HCT116 (cell line): ENCODE measurements at places on chromosomes 7 and 10. TPM values are rescaled to one million over a fixed set of nuclear protein-coding genes. Genes with fewer than 3 reads are reported as not detected.

DNA sequence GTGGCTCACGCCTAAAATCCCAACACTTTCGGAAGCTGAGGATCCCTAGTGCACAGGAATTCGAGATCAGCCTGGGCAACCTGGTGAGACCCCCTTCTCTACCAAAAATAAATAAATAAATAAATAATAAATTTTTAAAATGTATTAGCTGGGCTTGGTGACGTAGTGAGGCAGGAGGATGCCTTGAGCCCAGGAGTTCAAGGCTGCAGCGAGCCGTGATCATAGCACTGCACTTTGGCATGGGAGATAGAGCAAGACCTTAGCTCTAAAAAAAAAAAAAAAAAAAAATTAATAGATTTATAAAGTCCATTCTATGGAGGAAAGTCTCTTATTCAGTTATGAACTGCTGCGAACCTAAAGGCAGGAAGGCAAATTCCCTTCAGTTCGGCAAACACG, 1.1 kb upstream of the PTPN12 start:
- DNase-seq = no peak

- no peak for DNase-seq
These were observed 146.0 kb downstream of the PDE1C start for GRCh38 chr7:31924251-31924650.

DNA sequence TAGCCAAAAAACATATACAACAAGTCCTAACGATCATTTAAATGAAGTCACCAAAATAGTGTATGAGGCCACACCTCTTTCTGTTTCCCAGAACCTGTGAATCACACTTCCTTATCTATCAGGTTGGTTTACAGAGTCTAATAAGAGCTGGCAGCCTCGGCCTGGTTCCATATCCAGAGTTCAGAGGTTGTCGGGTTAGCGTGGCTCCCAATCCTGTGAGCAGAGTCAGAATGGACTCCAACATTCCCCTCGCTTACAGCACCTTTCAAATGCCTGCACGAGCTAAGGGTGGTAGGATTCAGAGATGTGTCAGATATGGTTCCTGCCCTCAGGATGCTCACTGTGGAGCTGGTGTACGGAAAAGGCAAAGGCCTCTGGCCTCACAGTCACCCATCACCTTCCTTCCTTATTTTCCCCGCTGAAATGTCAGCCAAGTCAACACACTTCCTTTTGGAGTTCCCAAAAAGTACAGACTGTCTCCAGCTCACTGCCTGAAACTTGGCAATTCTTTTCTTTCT, 6.0 kb downstream of the IL15RA start:
- no peak for DNase-seq

- no peak for DNase-seq
These were observed 184.3 kb upstream of the TCF7L2 start for GRCh38 chr10:112765717-112766235.

GRCh38 chr10:93992400-93993030, 1.2 kb upstream of the PLCE1 start:
- DNase-seq = no peak

GRCh38 chr10:49082766-49083165, 32.6 kb downstream of the VSTM4 start:
- DNase-seq = no peak

DNA sequence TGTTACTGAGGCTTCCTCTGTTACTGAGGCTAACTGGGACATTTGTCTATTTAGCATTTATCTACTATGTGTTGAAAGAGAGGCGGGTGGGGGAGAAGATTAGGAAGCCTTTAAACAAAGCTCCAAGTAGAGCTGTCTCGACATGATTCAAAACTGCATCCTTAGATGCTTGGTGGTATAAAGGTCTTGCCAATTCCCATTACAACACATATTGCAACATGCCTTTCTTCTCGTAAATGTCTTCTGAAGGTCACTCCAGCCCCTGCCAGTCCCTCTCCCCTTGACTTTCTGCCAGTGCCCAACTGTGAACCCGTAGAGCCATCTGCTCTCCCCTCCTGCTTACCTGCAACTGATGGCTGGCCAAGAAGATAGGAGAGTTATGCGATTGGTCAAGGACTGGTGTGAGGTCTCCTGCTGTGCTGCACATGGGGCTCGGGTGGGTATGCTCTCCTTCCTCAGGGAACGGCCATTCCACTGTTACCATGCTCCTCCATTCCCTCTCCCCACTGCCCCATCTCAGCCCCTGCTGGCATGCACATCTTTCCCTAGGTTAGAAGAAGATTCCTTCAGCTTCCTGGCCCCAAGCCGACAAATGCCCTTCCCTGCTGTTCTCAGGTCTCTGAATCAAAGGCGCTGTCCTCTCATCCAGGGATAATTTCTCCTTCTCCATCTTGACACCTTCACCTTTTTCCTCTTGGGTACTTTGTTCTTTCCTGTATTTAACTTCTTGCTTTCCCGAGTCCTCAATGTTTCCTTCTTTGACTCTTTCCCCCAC, 43.6 kb upstream of the ZNF32 start:
- DNase-seq = no peak

- DNase-seq = no peak
These were observed 304.1 kb downstream of the GRM8 start for GRCh38 chr7:126948664-126949063.

- DNase-seq = no peak
These were observed 546.9 kb upstream of the GALNT17 start for GRCh38 chr7:70585071-70585470.

DNA sequence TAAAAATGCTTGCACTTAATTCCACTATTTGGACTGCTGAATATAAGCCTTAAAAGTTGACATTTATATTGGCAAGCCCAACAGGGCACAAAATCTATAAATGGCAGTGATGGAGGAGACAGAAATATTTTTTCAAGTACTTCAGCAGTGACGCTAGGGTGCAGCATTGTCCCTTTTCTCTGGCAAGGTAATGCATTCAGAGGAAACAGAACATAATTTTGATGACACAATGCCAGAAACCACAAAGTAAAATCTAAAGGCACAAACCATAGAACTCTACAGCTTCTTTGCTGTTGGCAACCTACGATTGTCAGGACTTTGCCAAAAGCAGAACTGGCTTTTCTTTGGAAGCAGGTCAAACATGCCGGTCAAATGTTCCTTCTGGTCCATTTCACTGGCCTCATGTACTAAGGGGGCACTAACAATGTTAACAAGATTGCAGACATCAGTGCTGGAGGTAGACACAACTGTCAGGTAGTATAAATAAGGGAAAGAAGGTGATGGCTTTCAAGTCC, 30.9 kb upstream of the FAM133B start:
- DNase-seq = peak; percentile 53

DNA sequence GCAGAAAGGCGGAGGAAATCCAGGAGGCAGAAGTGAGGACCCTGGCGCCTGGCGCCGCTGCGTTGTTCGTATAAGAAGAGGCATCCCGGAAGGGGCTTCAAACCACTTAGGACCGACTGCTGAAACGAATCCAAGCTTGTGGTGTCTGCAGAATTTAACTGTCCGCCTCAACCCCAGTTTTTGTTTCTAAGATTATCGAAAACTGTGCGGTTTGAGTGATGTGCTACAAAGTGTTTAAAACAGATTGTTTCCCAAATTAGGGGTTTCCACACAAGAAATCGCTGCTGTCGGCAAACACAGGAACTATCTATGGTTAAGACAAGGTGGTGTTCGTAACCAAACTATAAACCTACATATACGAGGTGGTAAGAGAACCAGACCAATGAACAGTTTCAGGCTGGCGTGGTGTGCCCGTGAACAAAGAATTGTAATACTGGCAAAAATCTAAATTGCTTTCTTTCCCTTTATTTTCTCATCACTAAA, 835 bp upstream of the DGKI start:
- DNase-seq = no peak

DNA sequence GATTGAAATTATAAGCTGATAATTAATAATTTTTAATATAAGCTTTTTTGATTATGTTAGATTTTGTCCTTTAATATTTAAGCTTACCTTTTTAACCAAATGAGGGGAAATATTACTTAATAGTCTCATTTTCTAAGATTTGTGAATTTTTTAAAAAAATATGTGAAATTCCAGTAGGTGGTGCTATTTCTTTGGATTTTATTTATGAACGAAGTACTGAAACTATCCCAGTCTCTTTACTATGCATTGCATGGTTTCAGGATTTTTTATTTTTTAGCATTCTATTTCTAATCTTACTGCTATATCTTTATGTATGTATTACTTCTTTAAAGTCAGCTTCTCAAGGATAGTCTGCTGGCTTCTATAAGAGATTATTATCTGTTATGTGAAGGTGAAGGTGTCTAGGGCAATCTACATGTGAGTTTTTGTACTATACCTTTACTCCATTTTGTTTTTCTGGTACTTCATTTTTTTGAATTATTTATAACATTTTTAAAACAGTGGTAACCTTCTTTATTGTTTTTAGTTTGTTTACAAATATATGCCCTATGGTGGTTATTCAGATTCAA, 78.3 kb downstream of the ATRNL1 start:
- DNase-seq = peak; percentile 7

GRCh38 chr10:21300551-21300950, 224.9 kb downstream of the SKIDA1 start:
- DNase-seq = no peak

GRCh38 chr7:27088002-27088922, 7.5 kb downstream of the HOXA1 start:
- DNase-seq = no peak

DNA sequence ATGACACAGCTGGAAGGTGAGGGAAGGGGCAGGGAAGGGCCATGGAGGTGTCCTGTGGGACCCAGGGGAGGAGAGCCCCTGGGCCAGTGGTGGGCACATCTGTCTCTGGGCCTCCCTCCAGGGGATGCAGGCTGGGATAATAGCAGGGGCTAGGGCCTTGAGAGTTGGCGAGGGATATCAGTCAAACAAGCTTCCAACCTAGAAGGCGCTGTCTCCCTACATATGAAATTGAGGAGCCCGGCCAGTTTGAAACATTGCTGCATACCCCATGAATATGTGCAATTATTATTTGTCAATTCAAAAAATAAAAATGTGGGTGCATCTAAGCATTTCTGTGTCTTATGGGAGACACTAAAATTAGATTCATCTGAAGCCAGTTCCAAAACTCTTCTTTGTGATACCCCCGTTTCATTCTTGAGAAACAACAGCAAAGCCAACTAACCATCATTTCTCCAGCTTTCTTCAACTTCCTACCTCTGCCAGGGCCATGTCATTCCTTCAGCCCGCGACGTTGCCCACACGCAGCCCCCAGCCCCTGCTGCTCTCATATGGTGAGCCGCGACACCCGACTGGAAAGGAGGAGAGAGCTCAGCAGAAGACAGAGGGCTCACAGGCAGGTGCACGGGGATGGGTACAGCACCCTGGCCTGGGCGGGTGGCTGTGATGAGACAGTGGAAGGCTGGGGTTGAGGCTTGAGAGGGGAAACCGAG, 418.7 kb downstream of the GLRX3 start:
- no peak for DNase-seq

GRCh38 chr7:42181566-42181965, 55.4 kb downstream of the GLI3 start:
- no peak for DNase-seq

GRCh38 chr10:122854648-122855047, 9.0 kb upstream of the CUZD1 start:
- no peak for DNase-seq

DNA sequence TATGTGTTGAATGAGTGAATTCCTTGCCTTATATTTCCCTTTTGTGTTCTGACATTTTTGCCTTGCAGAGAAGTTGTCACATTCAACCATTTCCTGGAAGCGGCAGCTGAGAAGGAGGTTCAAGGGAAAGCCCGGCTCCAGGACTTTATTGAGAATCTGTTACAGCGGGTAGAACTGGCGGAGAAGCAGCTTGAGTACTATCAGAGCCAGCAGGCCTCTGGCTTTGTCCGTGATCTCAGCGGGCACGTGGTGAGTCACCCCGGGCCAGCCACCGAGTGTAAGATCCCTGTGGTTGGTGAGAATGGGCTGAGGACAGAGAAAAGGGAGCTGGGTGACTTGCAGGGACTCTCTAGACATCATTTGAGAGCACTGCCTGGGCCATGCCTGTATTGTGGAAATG, 14.2 kb downstream of the ZNF365 start:
- DNase-seq = peak; percentile 27

DNA sequence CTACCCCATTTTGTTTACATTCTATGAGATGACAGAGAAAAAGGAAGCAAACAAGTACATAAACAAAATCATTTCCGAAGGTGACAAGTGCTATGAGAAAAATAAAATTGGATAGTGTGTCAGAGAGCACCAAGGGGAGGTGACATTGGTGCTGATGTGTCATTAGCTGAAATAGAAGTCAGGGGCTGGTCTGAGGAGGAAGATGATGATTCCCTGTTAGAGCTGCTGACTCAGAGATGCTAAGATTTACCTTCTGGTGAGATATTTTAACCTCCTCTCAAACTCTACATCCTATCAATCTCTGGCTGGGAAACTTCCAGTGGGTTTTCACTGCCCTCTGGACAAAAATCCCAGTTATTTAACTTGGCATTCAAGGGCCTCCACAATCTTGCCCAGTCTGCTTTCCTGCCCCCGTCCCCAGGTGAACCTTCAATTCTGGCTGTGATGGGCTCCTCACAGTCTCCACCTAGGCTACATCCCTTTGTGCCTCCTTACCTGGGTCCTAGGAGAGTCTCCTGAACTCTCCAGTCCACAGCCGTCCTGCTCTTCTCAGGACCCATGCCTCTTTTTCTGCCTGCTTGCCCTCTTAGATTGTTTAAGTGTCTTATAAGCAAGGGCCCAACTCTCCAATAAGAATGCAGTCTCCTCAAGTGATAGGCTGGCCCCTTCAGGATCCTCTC, 26.6 kb downstream of the DUSP5 start:
- no peak for DNase-seq

ETV1 gene
- 23.3 TPM for total RNA-seq

MINDY3 gene
- total RNA-seq = 15.5 TPM

CPA2 gene
- total RNA-seq = 1.5 TPM
